ENCODE measurements at places on chromosomes 7 and 10. TPM values are rescaled to one million over a fixed set of nuclear protein-coding genes. Genes with fewer than 3 reads are reported as not detected.

- DNase-seq, result peak; percentile 67
Observed at GRCh38 chr10:131453721-131454634, 142.5 kb upstream of the TCERG1L start.

DNA sequence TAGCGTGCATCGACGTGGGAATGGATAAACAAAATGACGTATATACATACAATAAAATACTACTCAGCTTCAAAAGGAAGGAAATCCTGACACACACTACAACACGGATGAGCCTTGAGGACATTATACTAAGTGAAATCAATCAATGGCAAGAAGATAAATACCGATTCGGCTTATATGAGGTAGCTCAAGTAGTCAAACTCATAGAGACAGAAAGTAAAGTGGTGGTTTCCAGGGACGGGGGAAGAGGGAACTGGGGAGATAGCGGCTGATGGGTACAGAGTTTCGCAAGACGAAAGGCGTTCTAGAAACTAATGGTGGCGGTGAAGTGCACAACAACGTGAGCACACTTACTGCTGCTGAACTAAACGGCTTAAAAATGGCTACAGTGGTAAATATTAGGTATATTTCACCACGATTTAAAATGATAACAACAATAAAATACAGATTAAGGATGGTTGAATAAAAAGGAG, 516.7 kb downstream of the PARD3 start:
- DNase-seq, result no peak

DNA sequence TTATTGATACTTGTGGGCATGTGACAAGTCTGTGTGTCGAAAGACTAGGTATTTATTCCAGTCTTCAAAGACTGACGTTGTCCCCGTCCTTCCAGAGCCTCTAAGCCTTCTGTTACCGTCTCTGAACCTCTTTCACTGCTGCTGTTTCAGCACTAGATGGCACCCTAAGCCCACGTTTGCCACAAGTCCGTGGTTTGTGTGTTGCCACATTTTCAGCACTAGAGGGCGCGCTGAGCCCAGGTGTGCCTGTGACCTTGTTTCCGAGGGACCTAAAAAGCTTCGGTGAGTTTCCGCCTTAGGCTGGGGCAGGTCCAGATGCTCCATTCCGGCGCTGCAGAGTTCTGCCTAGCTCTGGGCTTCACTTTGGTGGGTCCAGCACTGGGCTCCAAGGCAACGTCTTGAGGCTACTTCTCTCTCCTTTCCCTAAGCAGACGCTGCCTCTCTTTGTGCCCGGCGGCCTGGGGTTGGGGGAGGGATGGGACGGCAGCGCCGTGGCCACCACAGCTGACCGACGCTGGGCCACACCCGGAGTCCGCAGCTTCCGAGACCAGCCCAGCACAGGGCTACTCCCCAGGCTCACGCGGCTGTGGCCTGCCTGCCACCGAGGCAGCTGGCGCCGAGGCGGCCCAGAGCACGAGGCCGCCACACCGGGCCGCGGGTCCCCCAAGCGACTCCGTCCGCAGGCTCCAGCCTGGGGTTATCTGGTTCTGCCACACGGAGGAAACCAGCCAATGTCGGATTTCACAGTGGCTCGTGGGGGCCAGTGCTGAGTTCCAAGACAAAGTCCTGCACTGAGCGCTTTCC, 520.2 kb downstream of the REEP3 start:
- DNase-seq, result peak; percentile 69

DNA sequence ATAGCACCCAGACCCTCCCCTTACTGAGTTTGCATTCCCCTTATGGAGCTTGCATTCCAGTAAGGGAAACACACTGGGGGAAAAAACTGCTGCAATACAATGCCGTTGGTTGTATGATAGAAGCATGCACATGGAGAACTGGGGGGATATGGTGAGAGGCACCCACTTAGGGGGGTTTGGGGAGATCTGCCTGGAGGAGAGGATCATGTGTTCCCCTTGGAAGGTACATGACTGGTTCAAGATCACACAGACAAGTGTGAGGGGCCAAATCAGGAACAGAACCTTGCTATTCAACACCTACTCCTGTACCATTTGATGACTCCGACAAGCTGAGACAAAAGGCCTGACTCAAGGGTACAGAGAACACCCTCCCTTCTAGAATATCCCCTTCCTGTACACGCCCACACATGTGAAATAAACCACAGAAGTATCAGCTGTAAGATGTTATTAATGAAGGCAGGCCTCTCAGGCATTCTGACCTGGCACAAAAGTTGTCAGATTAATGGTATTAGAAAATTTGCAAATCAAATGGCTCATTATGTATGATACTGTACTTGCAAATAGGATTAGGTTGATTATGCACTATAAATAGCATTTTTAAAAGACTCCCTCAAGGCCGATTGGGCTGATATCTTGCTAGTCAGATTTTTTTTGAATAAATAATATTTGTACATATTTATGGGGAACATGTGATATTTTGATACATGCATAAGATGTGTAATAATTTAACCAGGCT, 122.2 kb downstream of the NPY start:
- peak; percentile 43 for DNase-seq

GRCh38 chr10:10730471-10731043, 287.1 kb upstream of the CELF2 start:
- DNase-seq, result peak; percentile 91

DNA sequence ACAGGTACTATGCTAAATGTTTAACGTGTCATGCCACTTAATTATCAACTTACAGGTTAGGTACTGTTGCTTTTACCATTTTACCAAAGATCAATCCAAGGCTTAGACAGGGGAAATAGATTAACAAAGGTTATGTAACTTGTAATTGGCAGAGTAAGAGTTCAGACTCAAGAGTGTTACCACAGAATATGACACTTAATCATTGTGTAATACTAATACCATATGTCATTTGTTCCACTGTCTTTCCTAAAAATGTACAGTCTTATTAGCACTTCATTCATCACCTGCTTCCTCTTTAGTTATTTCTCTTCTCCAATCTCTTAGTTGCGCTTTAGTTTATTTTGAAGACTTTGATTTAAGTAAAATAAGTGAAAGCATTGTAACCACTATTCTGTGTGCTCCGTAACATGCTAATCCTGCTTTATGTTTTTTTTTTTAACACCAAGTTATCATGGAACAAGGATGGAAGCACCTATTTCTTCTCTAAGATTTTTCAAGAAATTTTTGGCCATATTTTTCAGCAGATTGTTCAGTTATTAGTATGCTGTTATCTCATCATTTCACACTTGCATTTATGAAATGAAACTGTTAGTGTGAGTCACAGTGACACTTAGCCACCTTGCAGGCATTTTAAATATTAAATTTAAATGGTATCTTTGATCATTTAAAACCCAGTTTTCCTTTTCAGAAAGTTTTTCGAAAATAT, 197.3 kb downstream of the PHF14 start:
- DNase-seq, result no peak

DNA sequence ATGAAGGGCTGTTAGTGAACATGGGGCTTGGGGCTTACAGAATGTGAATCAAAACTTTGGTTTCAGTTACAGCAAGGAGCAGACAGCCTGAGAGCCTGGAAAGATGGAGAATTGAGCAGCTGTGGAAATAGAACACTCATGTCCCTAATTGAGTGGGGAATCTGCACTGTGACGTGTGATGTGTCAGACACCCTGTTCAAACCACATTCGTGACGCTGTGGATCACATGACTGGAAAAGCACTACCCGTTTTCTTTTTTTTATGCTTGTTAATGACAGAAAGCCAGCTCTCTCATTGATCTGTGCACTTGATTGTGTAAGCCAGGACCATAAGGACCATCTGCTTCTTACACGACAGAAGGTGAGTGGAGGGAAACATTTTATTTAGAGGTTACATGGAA, 15.1 kb upstream of the TBX20 start:
- no peak for DNase-seq

DNA sequence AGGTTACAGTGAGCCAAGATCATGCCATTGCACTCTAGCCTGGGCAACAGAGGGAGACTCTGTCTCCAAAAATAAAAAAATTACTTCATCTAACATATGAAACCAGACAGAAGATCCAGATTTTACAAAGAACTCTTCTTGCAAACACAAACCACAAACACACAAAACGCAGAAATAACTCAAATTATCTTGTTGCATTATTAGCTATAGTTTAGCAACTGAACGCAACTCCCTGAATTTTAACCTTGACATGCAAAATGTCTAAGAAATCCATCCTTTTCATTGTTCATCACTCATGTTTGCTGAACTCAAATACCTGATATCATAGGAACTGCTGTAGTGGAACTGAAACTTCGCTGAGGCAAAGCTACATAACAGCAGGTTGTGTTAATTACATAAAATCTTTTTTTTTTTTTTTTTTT, 64.1 kb downstream of the MICU1 start:
- DNase-seq, result no peak

DNA sequence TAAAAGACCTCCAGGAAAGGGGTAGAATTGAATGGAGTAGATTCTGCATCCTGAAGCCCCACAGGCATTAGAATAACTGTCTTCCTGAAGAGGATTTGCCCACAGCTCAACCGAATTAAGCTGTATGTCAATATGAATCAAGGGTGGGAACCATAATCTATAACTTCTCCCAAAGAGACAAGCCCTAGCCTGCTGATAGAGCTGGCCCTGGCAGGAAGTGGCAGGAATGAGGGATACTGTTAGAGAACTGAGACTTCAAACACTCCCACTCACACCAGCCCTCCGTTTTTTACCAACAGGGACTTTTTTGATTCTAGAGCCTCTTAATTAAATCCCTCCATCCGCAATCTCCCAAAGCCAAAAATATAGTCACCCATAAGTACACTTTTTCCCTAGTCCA, 12.2 kb upstream of the DUSP5 start:
- no peak for DNase-seq

DNA sequence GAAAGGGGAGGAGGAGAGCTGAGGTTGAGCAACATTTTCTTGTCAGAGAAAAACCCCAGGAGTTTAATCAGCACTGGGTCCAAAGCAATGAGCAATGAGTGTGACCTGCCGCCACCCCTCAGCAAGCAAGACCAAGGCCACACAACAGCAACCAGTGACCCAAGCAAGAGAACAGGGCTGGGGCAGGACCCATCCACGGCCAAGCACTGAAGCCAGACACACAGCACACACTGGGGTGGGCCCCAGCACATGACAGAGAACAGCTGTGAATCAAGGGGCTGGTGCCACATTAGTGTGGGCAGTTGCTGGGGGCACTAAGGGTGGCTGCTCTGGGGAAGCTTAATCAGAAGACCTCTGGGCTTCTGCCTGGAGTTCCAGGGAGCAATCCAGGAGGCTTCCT, 16.2 kb downstream of the TMEM72 start:
- DNase-seq, result no peak

GRCh38 chr10:33111488-33112051, 153.5 kb upstream of the ITGB1 start:
- no peak for DNase-seq

GRCh38 chr7:25834050-25834449, 317.9 kb upstream of the NFE2L3 start:
- no peak for DNase-seq

DNA sequence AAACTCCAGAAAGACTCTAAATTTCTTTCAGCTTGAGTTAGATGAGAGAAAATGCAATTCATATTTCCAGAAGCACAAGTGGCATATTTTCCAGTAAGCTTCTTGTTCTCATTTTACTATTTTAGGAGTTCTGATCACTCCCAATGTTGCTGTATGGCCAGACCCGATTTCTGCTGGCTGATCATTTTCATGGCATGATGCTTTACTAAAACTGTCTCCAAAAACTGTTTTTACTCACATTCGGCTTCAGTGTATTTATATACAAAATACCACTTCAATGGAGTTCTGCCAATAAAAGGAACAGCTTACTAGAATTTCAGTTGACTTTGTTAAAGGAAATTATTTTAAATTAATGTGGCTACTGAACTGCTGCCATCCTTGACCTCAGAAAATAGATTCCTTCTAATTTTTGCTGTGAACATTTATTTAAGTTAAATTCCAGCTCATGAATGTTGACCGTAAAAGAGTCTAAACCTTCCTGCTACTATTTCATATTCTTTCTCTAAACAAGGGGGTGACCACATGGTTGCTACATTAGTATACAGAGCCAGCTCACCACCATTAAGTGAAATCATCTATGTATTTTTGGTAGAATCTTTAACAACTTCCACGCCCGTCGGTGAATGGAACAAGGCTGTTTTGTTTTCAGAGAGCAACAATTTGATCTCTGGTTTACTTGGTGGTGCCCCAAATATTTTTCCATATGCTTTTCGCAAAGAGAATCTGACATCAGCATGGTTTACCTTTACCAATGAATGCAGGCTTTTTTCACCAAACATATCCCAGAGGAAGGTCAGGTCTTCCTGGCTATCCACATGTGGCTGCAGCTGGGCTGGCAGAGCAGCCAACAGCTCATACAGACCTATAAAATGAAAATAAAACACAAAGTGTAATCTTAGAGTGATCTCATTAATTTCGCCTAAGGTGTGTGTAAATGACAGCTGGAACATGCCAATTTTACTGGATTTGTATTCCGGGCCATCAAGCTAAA, 101.2 kb downstream of the MPP7 start:
- DNase-seq, result no peak

DNA sequence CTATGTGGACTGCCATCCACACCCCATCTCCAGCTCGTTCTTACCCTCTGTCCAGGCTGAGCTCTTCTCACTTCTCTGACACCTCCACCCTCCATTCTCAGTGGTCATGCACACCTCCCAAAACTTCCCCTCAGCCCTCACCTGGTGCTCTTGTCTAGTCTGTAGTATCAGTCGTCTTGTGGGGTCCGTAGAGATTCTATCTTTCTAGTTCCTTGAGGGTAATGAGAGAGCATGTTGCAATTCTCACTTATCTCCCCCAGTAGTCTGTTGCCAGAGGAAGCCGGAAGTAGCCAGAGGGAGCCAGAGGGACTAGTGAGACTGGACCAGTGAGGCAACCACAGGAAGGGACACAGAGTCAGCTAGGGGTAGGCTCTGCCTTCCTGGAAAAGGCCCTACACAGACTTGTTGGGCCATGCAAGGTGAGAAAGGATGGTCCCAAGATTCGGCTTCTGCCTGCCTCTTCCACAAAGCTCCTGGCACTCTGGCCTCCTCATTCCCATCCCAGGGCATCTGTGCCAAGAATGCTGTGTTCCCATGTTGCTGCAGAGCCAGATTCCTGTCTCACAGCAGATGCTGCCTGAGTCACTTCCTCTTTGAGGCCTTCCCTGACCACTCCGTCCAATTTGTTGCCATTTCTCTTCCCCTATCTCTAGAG, 50.6 kb upstream of the DUSP5 start:
- no peak for DNase-seq

- no peak for DNase-seq
Observed at GRCh38 chr7:90690159-90690858, 94.2 kb downstream of the CDK14 start.

Gene IKZF1
- 0.42 TPM for polyA plus RNA-seq

Gene MLXIPL
- 4.0 TPM for polyA plus RNA-seq

Gene CHCHD1
- polyA plus RNA-seq, result 35.9 TPM

Gene NUTM2E
- polyA plus RNA-seq, result not detected
